Thoracic aorta endothelial cell (primary cell): ENCODE measurements at places on chromosomes 7 and 10. TPM values are rescaled to one million over a fixed set of nuclear protein-coding genes. Genes with fewer than 3 reads are reported as not detected.

ODAD2 gene
- 0.22 and 0.27 TPM in 2 replicates for total RNA-seq

PRXL2A gene
- 175 and 196 TPM in 2 replicates for total RNA-seq

STRIP2 gene
- total RNA-seq, result 12.6 and 15.4 TPM in 2 replicates

FRAT1 gene
- total RNA-seq, result 2.1 and 2.5 TPM in 2 replicates

STK31 gene
- total RNA-seq, result 0.57 TPM in 1 of 2 replicates, not detected in the other

CLDN12 gene
- total RNA-seq, result 9.2 and 10.2 TPM in 2 replicates

PNLIP gene
- total RNA-seq, result not detected in 2 replicates

KIF5B gene
- 254 and 255 TPM in 2 replicates for total RNA-seq

FGFBP3 gene
- total RNA-seq, result 0.27 and 0.29 TPM in 2 replicates

UBE2H gene
- total RNA-seq, result 96.0 and 127 TPM in 2 replicates

SOSTDC1 gene
- total RNA-seq, result not detected in 2 replicates
